CD4-positive, alpha-beta T cell treated with Interleukin-6 for 4 hours (primary cell): ENCODE measurements at places on chromosomes 2 and 18.

DNA sequence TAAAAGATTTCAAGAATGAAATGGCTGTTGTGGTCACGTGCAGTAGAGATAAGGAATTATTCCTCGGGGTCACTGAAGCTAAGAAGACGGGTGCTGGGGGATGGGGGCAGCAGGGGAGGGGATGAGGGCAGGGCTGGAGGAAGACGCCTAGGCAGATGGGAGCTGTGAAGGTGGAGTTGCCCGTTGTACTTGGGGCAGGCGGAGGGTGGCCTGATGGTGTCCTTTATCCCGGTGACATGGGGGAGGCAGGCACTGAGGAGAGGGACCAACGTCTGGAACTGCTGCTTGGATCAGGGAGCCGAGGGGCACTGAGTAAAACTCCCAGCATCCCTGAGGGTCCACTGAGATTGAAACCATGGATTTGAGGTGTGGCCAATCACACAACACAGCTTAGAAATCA, 64.9 kb downstream of the ZCCHC2 start:
- no peak for DNase-seq

DNA sequence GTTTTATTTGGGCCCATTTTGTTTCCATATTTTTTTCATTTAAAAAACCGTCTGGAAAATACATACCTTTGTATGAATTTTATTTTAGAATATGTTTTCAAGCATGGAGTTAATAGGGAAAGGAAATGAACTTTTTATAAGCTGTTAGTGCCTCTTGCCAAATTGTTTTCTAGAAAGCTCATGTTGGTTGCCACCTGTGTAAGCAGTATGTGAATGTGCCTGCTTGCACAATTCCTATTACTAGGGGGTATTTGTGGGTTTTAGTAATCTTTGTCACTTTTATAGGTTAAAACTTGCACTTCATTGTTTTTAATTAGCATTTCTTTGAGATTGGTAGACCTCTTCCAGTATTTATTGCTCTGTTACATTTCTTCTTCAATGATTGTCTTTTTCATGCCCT, 107.3 kb downstream of the TANC1 start:
- DNase-seq = no peak

GRCh38 chr2:228474466-228474865, 293.0 kb upstream of the SPHKAP start:
- DNase-seq = no peak

DNA sequence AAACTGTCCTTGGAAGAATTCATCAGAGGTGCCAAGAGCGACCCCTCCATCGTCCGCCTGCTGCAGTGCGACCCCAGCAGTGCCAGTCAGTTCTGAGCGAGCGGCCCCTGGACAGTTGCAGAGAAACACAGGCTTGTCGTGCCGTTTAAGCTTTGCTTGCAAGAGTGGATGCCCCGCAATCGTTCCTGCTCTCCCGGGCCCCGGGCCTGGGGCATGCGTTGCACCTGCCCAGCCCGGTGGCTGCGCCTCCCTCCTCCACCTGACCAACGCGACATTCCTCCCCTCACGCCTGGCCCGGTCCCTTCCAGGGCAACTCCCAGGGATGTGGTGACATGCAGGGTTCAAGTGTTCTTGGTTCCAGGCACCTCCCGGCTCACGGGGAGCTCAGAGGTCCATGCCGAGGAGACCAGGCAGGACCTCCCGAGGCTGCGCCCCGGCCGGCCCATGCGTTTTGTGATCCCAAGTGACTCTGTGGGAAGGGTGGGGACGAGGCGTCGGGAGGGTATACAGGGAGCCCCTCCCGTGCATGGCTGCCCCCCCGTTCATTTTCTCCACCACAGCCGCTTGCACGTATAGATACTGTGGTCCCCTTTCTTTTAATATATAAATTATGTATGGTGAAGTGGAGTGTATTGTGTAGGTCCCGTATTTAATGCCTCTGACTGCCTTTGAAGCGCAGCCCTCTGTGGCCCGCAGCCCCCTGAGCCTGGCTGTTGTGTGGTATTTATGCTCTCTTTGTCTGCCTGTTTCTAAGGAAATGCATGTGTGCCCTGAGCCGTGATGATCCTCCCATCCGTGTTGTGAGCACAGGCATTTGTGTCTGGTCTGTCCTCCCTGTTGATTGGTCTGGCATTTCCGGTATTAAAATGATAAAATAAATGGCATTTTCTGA, 21.2 kb downstream of the ODC1 start:
- no peak for DNase-seq

DNA sequence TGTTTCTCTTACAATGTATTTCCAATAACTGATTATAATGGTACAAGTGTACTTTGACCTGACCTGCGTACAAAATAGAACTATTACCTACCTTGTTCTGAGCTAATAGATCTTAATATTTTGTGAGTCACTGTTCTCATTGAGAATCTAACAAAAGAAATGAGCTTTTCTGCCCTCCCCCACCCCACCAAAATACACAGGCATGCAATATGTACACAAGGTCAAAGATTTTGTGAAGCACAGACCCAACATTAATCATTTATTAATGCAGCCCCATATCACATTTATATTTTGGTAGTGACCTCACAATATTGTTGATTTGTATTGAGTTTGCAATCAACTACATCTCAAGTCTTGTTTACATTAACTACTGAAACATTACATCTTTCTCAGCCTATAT, 86.5 kb downstream of the CDH20 start:
- DNase-seq = no peak

DNA sequence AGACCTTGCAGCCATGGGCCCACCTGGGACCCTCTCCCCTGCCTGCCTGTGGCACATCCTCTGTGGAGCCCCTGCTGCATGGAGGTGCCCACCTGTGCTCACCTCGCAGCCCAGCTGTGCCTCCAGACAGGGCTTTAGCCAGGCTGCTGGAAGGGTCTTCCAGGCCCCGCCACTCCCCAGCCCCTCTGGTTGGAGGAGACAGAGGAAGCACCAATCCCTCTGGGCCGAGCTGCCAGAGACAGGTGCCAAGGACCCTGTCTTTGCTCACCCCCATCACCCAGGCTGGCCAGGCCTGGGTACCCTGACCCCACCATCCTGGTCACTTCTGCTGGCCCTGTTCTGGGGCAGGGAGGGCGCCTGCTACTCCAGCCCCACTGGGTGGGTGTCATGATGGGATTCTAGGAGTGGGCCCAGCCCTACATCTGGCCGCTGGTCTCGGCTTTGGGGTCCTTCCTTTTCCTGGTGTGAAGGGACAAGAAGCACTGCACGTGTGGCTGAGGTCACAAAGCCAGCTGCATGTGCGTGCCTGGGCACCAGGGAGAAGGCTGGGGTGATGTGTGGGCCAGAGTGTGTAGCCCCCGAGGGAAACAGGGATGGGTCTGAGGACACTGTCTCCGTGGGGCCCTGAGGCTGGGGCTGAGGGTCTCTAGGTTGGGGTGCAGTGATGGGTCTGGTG, 9.3 kb upstream of the NEU4 start:
- DNase-seq = no peak

- DNase-seq = no peak
Observed at GRCh38 chr2:145759228-145759915, 1239.5 kb upstream of the ZEB2 start.

DNA sequence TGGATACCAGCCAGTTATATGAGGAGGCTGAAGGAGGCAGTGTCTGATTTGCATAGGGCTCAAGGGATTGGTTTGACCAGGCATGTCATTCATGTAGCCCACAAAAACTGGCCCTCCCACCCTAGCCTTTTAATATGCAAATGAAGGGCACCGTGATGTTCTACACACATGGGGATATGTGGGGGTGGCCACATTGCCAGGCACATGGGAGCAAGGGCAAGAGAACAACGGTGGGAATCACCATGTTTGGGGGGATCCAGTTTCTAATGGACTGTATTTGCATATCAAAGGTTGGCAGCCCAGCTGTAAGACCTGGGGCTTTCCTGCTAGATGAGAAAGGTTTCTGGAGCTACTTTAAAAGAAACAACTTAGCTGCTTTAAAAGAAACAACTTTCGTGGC, 65.1 kb upstream of the SLC25A52 start:
- DNase-seq = no peak

DNA sequence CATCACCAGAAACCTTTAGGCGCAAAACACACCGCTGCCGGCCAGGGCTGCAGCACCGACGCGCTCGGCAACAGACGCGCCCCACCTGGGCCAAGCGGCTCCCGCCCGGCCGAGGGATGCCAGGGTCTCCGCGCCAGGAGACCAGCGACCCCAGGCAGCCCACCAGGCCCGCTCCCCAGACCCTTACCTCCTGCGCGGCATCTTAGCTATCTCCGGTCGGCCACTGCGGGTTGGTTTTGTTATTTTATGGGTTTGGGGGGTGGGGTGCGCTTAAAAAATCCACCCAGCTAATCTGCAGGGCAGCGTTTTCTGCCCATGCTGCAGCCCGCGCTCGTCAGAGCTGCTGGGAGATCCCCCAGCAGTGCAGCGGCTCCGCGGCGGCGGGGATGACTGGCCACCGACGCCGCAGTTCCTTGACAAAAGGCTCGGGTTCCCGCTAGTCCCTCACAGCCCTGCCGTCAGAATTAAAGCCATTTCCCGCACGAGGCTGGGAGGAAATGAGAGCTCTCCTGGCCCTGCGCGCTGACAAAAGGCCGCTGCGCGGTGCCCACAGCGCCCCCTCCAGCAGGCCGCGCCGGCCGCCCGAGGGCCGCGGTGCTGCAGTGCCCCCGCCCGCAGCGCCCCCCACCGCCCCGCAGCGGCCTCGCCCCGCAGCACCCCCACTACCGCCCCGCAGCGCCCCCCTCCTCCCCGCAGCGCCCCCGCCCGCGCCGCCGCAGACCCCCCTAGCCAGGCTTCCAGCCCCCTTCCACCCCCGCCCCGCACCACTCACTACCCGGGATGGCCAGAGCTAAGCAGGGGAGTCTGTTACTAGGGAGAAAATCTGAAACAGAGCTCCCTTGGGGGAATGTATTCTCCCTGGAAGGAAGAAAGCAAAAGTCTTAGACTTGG, at the start of gene ADD2:
TSS of gene ADD2 (minus strand) at position 502 of the 891 bp plus-strand sequence. CDS start 61,792 bp downstream, outside the sequence.
- peak; percentile 56 for DNase-seq

- no peak for DNase-seq
Observed at GRCh38 chr2:242034996-242035814, 165.7 kb downstream of the RTP5 start.

DNA sequence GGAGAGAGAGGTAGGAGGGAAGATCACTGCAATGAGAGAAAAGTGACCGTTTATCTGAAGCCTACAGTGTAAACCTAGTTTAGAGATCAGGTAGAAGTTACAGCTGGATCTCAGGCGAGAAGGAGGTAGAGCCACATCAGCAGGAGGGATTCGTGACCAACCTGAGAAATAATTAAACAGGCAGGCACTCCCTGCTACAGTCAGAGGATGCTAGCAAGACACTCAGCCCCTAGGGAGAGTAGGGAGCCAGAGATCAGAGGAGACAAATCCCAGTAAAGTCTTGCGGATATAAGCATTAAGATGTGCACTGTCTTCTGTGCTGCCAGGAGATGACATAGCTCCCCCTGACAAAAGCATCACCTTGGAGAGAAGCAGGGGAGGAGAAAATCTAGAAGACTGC, 629.1 kb upstream of the SLC39A10 start:
- no peak for DNase-seq

- no peak for DNase-seq
Observed at GRCh38 chr2:12861344-12861930, 144.7 kb downstream of the TRIB2 start.

DNA sequence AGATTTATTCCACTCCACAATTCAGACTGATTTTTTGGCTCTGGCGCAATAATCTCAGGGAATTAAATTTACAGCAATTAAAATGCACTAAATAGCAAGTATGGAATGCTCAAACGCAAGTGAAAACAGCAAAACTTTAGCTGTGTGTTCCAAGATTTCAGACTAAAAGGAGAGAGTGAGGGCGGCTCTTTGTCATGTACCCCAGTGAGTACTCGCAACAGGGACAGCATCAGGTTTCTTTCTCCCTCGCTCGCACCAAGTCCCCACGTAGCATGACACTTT, 1.1 kb downstream of the ROCK2 start:
- no peak for DNase-seq

- no peak for DNase-seq
Observed at GRCh38 chr2:143146815-143147530, 17.8 kb downstream of the ARHGAP15 start.

GRCh38 chr2:238157506-238158017, 1.2 kb upstream of the ERFE start:
- no peak for DNase-seq

- DNase-seq = no peak
Observed at GRCh38 chr2:7356909-7357584, 439.8 kb downstream of the RNF144A start.

- no peak for DNase-seq
Observed at GRCh38 chr2:45883603-45884000, 232.1 kb downstream of the PRKCE start.

- DNase-seq = no peak
Observed at GRCh38 chr2:16026816-16027501, 86.6 kb downstream of the MYCN start.

DNA sequence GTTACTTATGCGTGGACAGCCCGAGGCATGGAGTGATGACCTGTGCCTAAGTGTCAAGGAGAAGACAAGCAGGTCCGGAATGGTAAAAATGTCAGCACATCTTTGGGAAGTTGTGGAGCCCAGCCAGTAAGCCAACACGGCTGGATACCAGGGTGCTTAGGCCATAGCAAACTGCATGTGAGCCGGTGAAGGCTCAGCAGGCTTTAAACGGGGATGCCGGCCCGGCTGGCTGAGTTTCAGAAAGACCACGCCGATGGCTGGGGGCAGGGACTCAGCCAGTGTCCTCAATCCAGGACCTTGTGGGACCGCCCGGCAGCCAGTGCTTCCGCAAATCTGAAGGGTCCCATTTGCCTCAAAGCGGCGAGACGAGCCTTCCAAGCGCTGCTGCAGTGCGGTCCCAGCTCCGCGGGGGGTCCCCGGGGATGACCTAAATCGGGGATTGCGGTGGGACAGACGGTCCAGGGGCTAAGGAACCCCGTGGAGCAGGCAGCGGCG, 946 bp upstream of the AGAP1 start:
- DNase-seq = no peak

DNA sequence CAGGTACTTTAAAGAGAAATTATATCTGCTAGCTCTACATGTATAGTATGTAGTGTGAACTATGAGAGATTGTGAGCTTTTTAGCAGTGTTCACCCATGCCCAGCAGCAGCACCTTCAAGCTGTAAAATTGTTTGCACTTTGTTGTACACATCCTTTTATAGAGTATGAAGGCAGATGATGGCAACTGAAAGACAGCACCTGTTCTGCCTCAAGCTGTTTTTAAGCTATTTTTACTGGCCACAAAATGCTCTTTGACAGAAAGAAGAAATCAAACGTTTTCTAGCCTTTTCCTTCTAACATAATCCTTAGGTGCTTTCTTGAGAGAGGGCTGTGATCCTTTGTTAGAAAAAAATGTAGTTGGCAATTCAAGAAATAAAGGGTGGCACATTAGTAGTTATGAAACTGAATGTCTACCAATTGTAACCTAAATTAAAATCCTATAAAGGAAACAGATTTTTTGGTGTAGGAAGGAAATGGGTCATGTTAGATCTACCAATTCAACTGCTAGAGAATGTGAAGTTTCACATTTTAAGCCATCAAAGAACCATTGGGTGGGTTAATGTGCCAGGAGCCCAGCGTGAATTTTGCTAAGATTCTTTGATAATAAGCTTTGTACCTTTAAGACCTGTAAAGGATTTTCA, 59.5 kb downstream of the R3HDM1 start:
- no peak for DNase-seq

- no peak for DNase-seq
Observed at GRCh38 chr2:238916176-238916874, 68.4 kb downstream of the TWIST2 start.
